ENCODE measurements at places on chromosomes 6 and 20.

- no peak for DNase-seq
Measured at GRCh38 chr20:2469991-2470422, 582 bp downstream of the SNRPB start.

- no peak for DNase-seq
Measured at GRCh38 chr6:159665868-159666635, 27.0 kb downstream of the SOD2 start.

DNA sequence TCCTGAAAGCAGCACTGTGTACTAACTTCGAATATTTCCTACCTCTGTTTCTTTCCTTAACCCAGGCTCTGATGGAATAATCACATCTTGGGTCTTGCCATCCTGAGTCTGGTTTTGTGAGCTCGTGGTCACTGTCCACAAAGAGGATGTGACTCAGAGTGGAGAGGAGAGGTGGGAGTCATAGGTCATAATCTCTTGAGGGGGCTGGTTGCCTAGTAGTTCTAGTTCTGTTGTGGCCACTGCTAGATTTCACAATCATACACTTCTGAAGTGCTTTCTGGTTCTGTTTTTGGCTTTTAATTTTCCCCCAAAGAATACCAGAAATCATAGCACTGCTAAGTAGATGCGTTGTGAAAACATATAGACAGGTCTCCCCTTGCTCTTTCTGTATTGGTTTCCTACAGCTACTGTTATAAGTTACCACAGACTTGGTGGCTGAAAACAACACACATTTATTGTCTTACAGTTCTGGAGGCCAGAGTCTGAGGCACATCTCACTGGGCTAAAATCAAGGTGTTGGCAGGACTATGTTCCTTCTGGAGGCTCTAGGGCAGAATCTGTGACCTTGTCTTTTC is 102.8 kb downstream of the NRSN1 start:
- no peak for DNase-seq

GRCh38 chr20:2093159-2093781 is 8.4 kb upstream of the STK35 start:
- no peak for DNase-seq

GRCh38 chr20:38434301-38434741 is 807 bp downstream of the SNHG17 start:
- peak; percentile 48 for DNase-seq

DNA sequence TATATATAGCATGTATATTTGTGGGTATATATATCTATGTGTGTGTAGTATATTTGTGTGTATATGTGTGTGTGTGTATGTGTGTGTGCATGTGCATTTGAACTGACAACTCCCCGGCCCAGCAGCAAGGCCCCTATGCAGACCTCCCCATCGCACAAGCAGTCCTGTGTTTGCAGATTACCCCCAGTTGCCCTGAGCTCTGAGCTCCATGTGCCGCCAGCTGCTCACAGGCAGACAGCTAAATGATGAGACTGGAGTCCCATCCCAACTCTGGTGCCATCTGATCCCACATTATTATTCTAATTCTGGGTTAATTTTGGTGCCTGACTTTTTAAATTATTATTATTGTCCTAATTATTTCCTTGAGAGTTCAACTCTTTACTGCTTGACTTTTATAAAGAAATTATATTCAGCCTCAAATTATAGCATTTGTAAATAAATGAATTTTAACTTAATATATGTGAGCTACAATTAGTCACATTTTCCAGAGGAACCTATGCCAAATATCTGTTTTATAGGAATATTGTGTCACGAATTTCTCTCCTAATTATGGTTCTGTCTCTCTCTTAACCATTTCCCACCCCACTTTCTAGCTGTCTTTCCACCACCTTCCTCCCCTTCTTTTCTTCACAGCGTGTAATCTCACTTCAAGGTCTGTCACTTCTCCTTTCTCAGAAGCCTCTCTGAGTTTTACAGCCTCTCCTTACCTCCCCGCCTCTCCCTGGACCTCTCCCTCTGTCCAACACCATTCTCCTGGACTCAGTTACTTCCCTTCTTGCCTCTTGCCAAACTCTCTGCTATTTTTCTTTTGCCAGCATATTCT is 90.6 kb upstream of the SYNDIG1 start:
- DNase-seq, result no peak

- DNase-seq, result no peak
Measured at GRCh38 chr6:142722012-142722411, 223.0 kb downstream of the HIVEP2 start.

- no peak for DNase-seq
Measured at GRCh38 chr6:84466511-84466910, 239.1 kb upstream of the CEP162 start.

DNA sequence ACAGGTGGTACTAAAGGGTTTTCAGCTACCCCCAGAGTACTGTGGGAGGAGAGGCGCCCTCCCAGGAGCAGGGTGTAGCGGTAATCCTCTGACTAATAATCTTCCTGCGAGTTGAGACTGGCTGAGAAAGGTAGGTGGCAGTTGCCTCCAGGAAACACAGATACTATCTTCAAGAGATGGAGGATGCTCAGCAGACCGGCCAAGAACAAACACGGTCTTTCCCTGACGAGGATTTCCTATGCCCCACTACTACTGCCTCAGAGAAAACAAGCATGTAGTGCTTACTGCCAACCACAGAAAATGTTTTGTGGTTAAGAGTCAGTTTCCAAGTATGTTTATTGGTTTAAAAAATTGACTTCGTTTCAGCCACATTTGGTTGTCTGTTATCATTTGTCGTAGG is 26.8 kb downstream of the C6orf89 start:
- DNase-seq, result no peak

- no peak for DNase-seq
Measured at GRCh38 chr6:20892365-20892764, 358.1 kb downstream of the CDKAL1 start.

DNA sequence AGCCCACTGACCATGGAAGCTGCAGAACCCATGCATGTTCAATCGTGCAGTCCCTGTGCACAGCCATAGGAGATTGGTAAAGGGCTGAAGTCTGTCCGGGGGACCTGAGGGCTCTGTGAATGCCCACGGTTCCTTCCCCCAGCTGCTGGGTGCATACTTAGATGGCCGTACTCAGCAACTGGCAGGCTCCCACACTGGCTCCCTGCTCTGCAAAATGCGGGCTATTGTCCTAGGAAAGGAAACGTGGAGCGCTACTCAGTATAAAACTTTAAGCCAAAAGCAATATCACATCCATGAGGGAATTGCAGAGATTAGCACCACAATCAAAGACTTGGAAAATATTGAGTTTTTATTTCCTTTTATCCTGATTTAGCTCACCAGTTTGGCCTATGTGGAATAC is 202.0 kb downstream of the WDR27 start:
- no peak for DNase-seq

GRCh38 chr20:20872428-20872827 is 160.0 kb upstream of the RALGAPA2 start:
- DNase-seq, result no peak

DNA sequence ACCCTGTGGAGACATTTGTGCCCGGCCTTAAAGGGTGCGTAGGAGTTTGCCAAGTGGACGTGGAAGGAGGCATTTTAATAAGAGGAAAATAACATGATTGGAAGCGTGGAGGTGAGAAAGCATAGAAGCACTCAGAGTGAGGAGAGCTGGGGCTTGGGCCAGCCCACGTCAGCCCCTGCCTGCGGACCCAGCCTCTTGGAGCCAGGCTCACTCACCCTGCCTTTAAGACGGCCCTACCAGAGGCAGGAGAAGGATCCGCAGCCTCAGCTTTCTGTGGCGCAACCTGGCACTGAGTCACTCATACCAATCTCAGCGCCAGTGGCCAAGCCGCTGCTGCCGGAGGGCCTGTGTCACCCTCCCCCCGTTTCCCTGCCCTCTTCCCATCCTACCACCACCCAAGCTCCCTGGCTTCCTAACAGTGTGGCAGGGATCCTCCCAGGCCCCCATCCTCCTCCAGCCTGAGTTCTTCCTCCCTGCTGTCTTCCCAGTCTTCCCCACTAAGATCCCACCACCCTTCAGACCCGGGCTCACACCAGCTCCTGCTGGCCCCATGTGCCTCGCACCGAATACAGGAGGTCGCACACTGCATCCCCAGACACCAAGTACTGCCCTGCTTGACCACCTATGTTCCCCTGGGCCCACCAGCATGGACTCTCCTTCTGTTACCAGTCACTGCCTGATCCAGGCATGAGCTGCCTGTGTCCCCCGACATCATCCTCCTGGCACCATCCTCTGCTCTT is 285.2 kb downstream of the UST start:
- DNase-seq, result no peak

DNA sequence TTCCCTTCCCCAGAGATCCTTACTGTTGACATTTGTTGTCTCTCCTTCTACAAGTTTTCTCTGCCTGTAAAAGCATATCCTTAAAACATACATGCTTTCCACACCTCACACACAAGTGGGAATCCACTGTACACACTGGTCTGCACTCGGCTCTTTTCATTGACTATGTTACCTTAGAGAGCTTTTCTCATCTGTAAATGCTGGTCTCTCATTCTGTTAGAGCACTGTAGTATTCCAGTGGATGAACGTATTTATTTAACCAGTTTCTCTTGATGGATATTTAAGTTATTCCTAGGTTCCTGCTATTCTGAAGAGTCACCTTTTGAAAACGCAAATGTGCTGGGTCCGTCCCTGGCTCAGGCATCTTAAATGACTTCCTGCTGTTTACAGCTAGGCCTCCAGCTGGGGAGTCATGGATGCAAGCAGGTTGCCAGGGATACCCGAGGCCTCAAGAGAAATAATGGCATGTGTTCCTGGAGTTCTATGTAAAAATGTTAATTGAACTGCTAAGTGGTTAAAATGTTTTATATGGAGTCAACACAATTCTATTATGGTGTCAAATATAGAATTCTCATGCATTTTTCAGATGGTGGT is 61.1 kb upstream of the TGM3 start:
- peak; percentile 87 for DNase-seq

DNA sequence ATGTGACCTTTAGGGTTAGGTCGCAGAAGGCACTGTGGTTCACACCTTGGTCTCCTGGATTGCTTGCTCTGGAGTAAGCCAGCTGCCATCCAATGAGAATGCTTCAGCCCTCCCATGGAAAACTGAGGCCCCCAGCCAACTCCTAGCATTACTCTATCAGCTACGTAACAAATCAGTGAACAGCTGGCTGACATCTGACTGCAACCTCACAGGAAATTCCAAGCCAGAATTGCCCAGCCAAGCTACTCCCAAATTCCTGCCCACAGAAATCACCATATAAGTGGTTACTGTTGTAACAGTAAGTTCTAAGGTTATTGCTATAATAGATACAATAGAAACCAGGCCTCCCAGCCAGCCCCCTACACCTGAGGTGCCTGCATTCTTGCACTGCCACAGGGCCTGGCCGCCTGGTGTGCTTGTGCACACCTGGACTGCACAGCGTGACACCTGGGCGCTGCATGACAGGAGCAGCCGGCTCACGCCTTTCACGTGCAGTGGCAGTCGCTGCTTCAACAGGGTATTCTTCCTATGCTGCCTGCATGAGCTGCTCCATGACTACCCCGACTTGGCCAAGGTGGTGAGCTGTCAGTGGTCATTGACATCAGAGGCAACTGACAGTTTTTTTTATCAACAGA is 429.7 kb upstream of the RUNX2 start:
- DNase-seq, result no peak

DNA sequence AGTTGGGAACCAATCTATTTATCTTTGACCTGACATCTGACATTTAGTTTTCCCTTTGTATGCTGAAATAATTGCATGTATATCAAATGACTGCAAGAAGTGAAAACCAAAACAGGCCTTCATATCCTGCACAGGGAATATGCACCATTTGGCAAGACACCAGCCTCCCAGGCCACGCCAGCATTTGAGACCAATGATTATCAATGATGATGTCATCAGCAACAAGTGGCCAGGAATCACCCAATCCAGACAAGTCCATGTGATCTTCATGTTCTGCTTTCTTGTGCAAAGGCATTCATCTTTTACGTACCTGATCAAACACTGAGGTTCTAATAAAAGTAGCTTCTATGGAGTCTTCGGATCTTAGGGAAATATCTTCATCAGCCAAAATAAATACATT is 107.4 kb upstream of the TENT5A start:
- no peak for DNase-seq

DNA sequence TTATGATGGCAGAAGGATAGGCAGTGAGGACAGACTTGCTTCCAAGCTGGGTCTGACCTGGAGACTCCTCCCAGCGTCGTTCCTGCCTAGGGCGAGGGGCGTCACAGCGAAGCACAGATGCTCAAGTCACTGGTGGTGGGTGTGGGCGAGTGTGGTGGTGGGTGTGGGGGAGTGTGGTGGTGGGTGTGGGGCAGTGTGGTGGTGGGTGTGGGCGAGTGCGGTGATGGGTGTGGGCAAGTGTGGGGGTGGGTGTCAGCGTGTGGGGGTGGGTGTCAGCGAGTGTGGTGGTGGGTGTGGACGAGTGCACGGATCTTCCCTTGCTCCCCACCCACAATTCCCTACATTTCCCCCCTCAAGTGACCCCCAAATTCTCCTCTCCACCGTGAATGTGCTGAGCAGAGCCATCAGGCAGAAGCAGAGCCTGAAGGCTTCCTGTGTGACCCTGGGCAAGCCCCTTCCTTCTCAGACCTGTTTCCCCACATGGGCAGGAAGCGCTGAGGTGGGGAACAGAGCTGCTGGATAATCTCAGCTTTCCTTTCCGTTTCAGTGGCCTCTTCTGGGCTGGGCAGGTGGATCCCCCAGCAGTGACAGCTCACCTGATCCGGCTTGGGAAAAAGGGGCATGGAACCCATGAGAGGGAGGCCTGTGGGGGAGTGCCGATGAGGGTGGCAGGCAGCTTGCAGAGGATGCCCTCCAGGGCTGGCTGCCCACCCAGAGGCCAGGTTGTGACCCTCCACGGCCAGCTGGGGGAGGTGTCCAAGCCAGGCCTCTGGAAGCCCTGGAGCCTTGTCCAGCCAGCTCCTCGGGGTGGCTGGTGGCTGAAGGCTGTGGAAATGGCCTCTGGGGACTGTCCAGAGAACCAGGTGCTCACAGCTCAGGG is 42.9 kb downstream of the RSPO4 start:
- no peak for DNase-seq

DNA sequence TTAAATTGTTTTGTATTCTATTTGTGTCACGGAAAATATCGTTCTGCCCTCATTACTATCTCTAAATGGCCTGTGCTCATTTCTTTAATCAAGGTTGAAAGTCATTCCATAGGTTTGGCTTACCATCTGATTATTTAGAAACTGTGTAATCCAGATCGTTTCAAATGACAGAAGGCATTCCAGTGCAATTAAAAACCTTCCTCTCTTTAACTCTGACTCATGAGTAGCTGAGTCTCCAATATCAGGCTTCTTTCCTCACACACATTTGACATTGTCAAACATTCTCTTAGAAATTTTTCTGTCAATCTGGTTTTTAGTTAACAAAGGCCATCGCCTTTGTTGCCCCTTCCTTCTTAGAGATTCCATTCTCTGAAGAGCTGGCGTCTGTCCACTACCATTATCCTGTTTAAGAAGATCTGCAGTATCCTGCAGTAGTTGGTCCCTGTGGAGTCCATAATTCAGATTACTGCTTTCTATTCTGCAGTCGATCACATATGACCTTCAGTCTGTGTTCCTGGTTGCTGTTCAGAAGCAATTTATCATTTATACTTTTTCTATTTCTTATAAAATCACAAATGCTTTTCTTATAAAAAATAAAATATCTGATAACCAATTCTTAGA is 3.9 kb upstream of the TRDN start:
- no peak for DNase-seq

Data from NCI-H1417 (cell line).